HTR-8/SVneo (cell line): ENCODE measurements at places on chromosomes 5 and 9.

DNA sequence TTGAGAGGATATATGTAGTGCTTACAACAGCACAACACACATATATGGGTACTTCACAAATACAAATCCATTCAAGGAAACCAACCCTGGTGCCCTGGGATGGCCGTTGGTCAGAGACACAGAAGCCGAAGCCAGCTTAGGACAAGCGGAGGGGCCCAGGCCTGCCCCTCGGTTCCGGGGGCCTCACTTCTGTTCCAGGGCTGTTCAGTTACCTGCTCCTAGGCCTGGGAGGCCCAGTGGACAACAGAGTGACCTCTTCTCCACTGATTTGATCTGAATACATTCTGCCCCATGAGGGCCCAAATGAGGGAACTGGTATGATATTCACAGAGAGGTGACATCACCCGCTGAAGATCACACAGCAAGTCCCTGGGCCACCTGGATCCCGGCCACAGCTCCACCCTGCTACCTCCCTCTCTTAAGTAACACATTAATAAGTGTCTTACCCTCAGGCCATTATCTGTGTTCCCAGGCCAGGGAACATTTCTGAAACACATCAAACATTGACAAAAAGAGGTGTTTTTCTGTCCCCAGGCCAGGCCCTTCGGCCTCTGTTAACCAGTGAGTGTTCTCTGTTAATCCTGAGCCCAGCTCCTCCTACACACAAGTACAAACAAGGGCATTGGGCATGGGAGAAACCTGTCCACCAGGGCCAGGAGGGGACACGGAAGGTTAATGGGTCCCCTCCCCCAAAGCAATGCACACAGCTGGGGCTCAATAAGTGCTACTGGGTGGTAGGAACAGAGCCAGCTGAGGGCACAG lies 4.5 kb upstream of the GRHPR start:
- no peak for DNase-seq

DNA sequence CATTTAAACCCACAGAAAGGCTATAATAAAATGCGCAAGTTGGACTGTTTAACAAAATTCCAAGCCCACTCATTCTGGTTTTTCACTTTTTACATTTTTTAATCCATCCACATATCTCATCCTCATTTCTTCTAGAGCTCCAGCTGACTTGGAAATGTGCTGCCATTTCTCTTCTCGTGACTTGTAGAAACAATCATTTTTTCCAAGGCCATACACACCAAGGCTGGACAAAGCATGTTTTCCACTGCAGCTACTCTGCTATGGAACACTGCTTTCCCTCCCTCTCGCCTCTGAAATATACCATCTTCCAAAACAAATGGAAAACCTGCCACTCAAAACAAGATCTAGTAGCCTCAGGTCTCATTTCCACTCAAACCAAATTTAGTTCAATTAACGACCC lies 141.1 kb downstream of the ESM1 start:
- no peak for DNase-seq

- DNase-seq, result no peak
Measured at GRCh38 chr5:26690511-26690910, 347.9 kb downstream of the CDH9 start.

DNA sequence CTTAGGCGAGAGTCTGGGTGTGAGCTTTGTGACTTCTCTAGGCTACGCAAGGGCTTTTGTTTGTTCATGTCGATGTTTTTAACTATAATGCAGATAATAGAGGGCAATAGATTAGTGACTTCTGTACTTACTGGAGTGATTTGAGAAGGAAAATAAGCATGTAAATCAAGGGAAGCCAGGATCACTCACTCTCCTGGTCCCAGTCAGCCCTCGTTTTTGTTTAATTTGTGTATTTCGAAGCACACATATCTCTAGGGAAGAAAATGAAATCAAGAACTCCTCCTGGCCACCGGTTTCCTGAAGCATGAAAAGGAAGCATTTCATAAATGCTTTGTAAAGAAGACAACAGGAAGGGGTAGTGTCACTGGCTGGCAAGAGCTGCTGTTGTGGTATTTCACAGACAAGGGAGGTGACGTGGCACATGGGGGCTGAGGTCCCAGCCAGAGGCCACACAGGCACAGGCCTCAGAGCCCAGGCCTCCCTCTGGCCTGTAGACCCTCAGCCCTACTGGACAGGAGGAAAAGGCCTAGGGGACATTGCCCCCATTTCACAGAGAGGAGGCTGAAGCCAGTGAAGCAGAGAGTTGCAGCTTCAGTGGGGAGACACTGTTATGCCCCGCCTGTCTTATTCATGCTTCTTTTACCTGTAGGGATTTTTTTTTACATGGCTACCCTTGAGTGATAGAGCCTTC lies 34.1 kb downstream of the IRF1 start:
- no peak for DNase-seq

DNA sequence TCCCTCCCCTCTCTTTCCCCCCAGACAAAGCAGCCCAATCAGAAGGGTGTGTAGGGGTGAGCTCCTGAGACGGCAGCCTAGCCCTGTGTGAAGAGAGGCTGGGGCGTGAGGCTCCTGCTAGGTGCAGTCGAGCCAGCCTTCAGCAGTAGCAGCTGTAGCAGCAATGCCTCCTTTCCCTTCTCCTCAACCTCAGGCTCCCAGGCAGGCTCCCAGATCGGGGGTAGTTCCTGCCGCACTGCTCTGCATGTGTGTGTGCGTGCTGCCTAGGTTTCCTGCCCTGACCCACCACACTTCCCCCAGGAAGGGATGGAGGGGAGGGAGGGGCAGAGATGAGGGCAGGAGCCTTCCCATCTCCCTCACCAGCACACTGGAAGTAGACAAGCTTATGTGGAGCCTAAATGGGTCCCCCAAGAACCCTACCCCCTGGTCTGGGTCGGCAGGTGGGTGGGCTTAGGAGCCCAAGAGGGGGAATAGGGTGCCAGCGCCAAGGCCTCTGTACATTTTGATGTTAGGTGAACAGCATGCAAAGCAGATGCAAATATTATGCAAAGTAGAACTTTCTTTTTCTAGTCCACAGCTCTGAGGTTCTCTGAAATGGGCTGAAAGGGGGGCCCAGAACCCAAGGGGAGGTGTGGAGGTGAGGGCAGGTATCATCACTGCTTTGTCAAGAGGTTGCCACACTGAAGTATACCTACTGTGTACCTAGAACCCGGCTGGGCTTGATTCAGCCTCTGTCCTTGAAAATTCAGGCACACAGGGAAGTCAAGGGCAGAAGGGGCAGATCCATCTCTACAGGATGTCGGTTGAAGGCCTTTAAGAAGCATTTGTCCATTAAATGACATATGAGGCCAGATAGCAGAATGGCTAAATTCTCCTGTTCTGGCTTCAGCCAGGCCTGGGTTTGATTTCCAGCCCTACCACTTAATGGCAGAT lies 57.8 kb downstream of the CXXC5 start:
- DNase-seq, result no peak

- DNase-seq, result no peak
Measured at GRCh38 chr9:124010303-124010664, 1.3 kb upstream of the LHX2 start.

GRCh38 chr9:123769719-123770118 lies 160.2 kb downstream of the DENND1A start:
- DNase-seq, result no peak

DNA sequence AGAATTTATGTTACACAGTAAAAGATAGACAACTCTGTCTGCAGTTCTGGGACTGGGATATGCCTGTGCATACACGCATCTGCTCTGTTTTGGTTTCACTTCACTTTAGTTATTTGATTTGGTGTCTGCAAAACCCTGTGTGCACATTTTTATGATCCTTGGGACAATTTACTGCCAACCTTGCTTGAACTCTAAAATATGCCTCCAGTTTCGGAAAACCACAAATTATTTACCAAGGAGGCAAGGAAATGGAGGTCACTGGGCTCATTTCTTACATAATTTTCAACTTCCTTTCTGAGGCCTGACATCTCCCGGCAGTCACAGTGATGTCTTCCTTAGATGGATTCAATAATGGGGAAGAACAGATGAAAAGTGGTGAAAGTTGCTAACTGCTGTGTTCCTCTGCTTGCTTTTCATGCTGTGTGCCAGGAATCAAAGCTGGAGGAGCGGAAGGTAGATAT lies 61.2 kb upstream of the TAF11L2 start:
- no peak for DNase-seq
